ENCODE measurements at places on chromosomes 3 and 15.

- DNase-seq: no peak
These were observed at the start of gene MAPKAPK3 for GRCh38 chr3:50617096-50617791. Gene MAPKAPK3 (plus strand): TSS chr3:50617151. CDS start chr3:50617566, 415 bp downstream.

DNA sequence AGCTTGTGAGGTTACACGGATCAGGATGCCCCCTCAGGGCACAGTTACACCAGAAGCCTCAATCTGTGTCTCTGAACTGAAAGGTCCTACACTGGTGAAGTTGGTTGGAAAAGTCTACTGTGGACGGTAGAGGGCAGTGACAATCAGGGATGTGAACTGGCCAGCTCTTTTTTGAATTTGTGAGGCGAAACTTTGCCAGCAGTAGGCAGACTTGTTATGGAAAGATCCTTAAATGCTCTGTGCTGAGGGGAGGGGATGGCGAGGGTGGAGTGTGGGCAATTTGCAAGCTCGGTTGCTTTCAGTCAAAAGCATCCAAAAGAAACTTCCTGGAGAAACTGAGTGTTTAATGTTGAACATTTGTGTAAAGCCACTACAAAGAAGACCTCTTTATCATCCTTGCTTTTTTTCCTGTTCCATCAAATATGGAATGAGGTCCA, 127.4 kb upstream of the ABHD17C start:
- DNase-seq: no peak

DNA sequence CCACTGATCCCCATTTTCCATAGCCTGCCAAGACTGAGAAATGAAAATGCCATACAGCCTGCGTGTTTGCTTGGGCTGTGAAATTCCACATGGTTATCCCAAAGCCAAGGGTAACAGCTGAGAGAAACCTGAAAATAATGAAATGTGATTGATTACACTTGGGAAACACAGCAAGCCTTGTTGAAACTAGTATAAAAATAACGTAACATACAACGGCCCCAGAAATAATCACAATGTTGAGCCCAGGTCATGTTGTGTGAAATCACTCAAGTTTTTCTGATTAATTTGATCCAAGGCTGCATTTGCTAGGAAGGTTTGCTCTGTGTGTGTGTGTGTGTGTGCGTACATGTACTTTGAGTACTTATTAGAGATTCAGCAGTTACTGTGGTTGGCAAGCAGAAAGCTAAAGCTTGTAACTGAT, 269.0 kb downstream of the OXSM start:
- no peak for DNase-seq

GRCh38 chr3:24496529-24497482, 2.2 kb upstream of the THRB start:
- no peak for DNase-seq

DNA sequence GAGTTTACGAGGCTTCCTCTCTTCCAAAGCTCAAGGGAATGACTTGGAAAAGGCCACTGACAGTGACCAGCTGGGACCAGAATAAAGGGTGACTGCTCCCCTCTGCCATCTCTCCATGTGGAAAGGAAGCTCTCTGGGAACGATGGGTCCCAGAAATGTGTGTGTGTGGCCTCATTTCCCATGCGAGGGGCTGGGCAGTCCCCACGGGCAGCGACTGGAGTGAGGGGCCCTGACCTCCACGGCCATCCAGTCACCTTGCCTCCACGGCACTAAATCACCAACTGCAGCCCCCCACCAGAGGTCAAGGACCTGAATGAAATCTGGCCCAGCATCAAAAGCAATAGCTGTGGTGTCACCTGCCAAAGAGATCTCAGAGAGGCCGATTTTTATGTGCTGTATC, 29.6 kb downstream of the RGMA start:
- no peak for DNase-seq

GRCh38 chr3:170585937-170586310, at the start of gene SLC7A14:
Gene SLC7A14 (minus strand): TSS chr3:170586075. CDS start chr3:170526936, 59,139 bp downstream.
- DNase-seq: no peak

DNA sequence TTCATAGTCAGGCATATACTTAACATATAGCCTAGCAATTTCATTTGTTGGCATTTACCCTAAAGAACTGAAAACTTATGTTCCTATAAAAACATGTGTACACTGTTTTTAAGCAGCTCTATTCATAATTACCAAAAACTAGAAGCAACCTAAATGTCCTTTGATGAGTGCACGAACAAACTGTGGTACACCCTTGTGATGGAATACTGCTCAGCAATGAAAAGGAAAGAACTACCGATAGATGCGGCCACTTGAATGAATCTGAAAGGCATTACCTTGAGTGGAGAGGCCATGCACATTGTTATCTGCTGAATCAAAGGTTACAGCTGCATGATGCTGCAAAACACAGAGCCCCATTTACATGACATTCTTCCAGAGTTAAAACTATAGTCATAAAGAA, 44.7 kb downstream of the CFAP92 start:
- peak; percentile 19 for DNase-seq

GRCh38 chr3:18012436-18012835, 270.0 kb upstream of the TBC1D5 start:
- DNase-seq: no peak

DNA sequence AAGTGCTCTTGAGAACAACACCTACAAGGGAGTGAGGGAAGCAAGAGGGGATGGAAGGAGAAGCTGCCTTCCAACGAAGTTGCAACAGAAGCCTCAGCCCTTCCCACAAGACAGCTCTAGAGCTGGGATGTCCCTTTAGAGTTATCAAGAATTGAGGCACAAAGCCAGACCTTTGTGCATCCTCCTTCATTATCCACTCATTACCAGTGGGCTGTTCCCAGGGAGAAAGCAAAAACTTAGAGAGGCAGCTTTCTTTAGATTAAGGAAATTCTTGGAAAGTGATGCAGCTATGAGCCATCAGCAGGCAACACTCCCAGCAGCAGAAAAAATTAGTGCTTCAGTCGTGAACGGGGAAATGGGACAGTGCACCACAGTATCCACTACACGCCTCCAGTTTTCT, 10.6 kb upstream of the CD96 start:
- no peak for DNase-seq

GRCh38 chr3:183536238-183536880, 19.1 kb downstream of the KLHL6 start:
- DNase-seq: no peak

DNA sequence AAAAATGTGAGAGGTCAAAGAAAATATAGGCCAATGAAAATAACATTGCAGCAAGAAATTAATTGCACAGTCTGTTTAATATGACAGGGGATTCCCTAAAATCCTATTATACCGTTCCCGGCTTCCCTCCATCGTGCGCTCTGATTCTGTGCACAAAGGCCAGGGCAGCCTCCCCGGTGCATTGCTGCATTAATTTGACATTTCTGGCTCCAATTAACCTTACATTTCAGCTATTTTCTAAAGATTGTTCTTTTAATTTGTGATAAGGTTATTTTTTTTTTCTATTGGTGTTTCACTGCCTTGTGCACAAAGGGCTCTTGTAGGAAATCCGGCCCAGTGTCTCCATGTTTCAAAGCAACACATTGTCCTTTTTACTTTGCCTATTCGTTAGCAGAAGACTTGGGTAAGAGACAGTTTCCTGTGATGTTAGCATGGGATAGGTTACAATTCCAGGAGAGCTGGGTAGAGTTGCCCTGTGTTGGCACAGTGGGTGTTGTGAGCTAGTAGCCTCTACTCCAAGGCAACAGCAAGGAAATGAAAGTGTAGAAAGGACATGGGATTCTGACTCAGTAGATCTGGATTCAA, 257.3 kb upstream of the IGF1R start:
- DNase-seq: no peak

DNA sequence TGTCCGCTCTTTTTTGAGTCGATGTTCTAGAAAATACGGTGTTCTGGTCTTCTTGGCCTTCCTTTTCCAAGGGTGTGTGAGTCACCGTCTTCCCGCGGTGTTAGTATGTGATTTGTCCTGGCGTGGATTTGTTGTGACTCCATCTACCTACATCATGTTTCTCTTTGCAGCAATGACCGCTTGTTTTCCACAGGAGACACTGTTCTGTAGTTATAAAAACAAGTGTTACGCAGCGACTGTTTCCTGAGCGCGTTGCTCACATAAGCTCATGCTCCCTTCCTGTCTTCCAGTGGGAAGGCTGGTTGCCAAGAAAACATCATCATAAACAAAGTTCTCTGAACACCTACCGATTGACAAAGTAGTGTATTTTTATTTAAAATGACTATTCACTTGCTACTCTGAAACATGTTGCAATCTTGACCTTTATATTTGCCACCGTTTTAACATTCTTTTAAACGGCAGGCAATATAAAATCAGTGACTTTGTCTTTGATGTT, 19.0 kb downstream of the USP13 start:
- DNase-seq: no peak

DNA sequence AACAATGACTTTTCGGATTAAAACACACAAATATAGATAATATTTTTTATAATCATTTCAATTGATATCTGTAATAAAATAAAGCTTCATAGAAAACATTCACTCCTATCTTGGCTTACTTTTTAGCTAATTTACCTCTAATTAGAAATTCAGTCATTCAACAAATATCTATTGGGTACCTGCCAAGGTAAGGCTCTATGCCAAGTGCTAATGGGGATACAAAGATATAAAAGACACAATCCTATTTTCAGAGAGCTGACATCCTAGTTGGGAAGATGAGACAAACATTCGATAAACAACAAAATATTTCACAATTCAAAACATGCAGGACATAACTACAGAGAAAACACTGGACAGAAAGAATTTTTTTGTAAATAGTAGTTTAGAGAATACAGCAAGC, 63.3 kb downstream of the ULK4 start:
- DNase-seq: no peak

DNA sequence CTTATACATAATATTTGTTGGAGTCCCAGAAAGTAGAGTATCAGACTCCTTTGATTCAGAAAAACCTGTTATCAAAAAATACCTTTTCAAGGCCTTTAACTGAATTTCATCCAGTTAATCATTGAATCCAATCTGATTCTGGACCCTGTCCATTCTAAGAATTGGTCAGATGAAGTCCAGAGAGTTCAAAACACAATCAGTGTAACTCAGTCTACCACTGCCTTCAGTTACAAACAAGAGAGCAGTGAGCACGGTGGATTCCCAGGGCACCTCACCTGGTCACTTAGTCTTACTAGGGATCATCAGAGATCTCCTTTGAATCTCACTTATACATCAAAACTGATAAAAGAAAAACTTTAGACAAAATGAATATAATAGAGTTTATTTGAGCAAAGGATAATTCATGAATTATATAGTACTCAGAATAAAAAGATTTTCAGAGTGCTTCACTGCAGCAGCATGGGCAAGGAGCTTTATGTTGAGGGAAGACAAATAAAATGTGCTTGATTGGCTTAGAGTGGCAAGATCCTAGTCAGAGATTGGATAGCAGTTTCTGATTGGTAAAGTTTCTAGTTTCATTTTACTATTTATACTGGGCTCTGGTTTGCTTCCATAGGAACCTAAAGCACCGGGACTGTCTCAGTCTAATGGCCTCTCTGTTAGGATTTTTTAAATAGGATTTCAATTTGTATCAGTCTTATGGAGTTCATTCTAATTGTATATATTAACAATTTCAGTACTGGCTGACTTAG, 474.9 kb upstream of the GOLIM4 start:
- no peak for DNase-seq

GRCh38 chr15:29141308-29142128, 128.1 kb downstream of the NSMCE3 start:
- peak; percentile 54 for DNase-seq

DNA sequence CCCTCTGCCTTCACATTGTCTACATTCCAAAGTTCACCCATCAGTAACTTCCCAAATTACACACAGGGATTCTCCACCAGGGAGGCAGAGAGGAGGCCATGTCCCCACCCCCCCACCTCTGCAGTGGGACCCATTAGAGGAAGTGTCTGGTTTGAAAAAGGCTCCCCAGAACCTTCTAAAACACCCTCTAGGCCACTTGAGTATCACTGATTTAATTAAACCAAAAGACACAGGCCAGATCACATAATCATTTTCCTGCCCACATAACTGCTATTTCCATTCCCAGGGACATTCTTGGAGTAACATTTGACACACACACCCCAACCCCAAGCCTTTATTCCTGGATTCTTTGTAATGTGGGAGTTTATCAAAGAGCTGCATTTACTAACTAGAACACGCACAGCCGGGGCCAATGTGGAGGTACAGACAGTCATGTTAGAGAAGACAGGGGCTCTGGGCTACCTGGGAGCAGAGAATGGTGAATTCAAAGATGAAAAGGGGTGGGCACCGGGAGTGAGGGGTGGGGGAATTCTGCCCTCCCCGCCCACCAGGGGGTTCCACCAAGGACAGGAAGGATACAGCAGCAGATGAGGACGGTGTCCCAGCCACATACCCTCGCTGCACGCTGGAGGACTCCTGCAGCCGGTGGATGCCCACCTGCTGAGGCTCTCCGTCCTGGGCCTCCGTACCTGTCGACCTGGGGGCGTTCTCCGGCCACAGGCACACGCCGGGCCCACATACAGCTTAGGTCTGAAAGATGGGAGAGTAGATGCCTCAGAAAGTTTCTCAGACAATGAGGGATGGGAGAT, 201.4 kb upstream of the CTNNB1 start:
- no peak for DNase-seq

- no peak for DNase-seq
These were observed 9.3 kb downstream of the WWTR1 start for GRCh38 chr3:149648525-149648924.

DNA sequence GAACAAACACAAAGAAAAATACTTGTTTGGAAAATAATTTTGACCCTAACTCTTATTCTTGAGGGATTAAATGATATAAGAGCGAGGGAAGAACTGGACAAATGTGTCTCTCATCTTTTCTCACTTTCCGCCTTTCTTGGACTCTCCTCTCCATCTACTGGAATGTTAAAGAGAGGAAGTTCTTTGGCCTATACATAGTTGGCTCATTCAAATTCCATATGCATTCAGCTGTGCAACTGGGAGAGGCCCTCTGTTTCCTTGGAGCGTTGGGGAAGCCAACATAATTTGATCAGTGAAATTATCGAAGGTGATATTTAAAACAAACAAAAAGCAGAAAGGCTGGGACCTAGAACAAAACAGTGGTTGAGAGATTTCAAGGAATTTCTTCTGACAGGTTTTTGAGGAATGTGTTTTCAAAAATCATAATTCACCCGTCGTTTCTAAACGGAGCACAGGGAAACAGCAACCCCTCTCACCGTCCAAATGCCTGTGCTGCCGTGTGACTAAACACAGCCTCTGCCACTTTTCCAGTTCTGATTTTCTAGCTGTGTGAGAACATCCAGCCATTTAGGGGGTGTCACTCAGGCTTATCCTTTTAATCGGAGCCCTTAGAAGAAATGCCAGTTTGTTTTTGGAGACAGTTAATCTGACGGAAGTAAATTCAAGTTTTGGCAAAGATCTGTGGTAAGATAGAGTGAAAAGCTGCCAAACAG, 489.9 kb downstream of the SOX2 start:
- DNase-seq: no peak

DNA sequence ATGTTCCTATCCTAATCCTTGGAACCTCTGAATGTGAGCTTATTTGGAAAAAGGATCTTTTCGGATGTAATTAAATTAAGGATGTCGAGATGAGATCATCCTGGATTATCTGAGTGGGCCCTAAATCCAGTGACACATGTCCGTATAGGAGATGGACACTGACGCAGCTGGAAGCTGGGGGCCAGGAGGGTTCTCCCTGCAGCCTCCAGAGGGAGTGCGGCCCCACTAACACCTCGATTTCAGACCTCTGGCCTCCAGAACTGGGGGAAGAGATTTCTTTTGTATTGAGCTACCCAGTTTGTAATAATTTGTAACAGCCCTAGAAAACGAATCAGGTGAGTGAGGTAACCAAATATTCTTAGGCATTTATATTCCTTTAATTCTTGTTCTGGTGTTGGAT, 2.5 kb downstream of the DNAJB8 start:
- no peak for DNase-seq
